Aorta (tissue), 5 donors: ENCODE measurements at places on chromosomes 16 and 17.

- DNase-seq: no peak
Observed at GRCh38 chr16:4862639-4863038, 15.4 kb downstream of the UBN1 start.

DNA sequence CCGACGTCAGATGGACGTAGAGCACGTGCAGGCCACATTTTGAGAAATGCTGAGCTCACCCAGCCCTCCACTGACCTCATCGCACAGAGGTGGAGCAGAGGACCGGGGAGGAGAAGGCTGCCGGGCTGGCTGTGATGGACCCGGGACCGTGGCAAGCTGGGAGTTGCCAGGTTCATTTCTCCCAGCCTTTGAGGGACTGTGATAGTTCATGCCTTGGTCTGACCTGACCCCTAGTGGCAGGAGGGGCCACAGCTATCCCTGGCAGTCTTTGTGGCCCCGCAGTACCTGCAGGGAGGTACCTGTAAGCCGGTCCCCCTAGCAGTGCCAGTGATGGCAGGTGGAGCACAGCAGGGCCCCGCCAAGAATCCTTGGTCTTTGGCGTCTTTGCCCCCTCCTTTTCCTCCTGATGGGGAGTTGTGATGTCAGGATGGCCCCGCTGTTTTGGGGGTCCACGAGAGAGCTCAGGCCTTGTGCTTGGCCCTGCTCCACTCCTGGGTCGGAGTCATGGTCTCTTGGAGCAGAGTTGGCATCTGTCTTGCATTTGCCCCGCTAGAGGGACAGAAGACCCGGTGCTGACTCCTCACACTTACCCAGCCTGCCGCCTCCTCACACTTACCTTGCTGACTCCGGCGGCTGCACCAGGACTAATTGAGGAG is 50.4 kb downstream of the OR1D5 start:
- DNase-seq: peak; percentile 76

GRCh38 chr17:43019418-43019817 is 2.8 kb downstream of the VAT1 start:
- no peak for DNase-seq

DNA sequence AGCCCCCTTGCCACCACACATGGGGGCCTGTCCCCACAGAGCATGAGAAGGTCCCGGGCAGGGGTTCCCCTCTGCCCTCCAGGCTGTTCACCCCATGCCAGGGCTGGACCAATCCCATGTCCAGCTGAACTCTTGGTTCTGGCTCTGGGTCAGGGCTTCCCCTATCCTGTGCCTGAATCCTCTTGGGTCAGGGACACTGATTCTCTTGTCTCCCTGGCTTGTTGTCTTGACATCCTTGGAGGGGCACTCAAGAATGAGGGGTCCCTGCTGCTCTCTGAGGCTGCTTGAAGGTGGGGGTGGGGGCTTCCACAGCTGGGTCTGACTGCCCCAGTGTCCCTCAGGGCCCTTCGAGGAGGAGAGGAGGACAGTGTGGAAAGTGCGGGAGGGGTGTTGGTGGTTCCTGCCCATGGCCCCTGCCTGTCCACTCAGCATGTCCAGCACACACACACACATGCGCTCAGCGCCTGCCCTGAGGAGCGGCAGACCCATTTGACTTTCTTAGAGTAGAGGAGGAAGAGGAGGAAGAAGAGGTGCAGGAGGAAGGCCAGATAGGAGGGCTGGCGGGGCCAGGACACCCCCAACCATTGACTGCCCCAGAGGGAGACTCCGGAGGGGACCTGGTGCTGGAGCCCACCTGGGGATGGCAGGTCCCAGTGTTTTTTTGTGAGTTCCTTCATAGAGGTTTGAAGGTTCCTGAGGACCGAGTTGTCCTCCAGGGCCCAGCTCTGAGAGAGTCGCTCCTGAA is 47.0 kb downstream of the TNFRSF13B start:
- DNase-seq: peak; percentile 38
